ENCODE measurements at places on chromosomes 5 and 9.
A peak's percentile ranks its signal among the peaks of the same experiment; 100 is the strongest.

GRCh38 chr9:104863180-104863883 is 64.6 kb downstream of the ABCA1 start:
- DNase-seq: peak; percentile 8

DNA sequence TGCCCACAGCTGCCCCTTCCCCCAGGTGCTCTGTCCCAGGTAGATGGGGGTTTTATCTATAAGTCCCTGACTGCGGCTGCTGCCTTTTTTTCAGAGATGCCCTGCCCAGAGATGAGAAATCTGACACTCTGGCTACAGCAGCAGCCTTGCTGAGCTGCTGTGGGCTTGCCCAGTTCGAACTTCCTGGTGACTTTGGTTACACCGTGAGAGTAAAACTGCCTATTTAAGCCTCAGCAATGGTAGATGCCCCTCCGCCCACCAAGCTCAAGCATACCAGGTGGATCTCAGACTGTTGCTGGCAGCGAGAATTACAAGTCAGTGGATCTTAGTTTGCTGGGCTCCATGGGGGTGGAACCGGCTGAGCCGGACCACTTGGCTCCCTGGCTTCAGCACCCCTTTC is 56.8 kb downstream of the MINAR2 start:
- no peak for DNase-seq

DNA sequence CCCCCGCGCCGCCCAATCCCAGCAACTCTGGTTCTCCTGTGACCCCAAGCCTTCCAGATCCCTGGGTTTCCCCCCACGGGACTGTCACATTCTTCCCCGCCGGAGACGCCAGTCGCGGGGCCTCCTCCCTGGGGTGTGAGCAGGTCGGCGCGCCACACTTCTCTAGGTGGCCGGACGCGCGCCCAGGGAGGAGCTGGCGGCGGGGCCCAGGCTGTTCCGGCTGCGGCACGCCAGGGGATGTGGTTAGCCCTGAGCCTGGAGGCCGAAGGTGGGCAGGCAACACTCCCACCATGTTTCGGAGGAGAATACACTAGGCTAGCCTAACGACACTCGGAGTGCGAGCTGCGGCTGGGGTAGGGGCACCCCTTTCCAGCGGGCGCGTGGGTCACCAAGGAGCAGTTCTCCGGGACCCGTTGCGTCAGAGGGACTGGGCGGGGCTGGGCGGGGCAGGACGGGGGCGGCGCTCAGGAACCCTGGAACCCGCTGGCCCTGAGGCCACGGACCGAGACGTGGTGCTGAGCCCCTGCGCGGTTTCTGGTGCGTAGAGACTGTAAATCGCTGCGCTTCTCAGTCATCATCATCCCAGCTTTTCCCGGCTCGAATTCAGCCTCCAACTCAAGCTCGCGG is at the start of gene SLC27A6:
Gene SLC27A6, plus strand, starts transcription at position 478 of the 627 bp plus-strand sequence. CDS start 650 bp downstream, outside the sequence.
- peak; percentile 4 for DNase-seq

DNA sequence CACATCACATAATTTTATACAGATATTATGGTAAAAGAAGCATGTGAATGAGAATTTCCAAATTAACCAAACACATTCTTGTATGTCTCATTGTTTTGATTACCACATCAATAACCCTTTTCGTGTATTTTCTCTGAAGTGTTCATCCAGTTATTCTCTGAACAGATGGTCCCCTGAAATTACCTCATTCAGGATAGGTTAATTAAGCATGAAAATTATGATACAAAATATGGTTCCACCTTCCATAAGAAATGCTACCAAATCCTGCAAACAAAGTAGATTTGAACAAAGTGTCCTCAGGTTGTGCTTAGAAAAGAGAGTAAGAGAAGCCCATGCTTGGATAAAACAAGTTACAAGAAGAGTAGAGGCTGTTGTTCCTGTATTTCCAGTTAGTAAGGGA is 83.1 kb upstream of the LMNB1 start:
- DNase-seq: no peak

DNA sequence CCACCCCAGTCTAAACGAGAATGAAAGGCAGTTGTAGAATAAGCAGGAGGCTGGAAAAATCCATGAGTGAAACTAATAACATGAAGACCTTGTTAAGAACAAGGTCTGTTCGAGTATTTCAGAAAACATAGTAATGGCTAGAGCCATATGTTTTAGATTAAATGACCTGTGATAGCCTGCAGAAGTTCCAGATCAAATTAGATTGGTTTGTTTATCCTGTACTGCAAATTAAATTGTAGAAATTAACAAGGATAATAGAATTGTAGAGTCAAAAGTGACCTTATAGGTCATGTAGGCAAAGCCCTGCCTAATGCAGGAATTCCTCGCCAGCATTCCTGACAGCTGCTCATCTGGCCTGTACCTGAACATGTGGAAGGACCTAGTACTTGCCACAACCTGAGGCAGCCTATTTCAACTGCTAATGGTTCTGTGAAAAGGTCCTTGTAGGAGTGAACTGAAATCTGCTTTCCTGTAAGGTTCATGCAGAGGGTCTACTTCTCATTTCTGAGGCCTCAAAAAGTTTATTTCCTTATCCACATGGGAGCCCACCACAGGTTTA is 17.2 kb downstream of the LIX1 start:
- DNase-seq: no peak

GRCh38 chr9:91885746-91886413 is 64.1 kb downstream of the ROR2 start:
- DNase-seq: no peak

DNA sequence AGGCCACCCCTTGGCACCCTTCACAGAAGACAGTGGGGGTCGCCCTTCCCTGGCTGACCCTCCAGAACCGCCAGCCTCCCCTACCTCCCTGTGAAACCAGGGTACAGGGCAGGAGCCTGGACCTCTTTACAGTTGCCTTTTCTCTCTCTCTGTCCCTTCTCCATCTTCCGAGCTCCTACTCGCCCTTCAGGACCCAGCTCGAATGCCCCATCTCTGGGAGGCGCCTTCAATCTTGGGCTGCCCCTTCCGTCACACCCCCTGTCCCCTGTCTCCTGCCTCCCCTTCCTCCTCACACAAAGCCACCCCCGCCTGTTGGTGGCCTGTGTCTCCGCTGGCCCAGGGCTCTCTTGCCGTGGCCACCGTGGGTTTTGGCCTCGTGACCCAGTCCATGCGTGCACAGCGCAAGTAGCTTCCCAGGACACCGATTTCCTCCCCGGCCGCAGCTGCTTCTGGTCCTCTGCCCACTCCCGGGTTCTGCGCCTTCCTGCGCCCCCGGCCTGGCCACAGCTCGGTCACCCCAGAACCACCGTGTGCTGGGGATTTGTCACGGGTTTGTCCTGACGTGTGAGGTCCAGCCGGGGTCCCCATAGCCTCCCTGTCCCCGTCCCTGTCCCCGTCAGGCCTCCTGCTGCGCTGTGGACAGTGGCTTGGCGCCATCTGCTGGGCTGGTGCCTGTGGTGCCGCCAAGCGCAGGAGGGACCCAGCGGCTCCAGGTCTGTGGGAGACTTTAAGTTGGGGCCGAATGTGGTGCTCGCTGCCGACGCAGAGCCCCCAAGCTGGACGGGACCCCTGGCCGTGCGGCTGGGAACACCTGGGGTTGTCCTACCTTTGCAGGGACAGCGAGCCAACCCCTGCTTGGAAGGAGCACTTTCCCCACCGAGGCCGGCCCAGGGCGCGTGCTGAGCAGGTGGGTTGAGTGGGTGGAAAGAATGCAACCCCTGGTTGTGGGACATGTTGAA is 4.0 kb upstream of the TMEM250 start:
- peak; percentile 57 for DNase-seq

GRCh38 chr5:75034137-75034739 is 18.1 kb downstream of the GCNT4 start:
- no peak for DNase-seq

DNA sequence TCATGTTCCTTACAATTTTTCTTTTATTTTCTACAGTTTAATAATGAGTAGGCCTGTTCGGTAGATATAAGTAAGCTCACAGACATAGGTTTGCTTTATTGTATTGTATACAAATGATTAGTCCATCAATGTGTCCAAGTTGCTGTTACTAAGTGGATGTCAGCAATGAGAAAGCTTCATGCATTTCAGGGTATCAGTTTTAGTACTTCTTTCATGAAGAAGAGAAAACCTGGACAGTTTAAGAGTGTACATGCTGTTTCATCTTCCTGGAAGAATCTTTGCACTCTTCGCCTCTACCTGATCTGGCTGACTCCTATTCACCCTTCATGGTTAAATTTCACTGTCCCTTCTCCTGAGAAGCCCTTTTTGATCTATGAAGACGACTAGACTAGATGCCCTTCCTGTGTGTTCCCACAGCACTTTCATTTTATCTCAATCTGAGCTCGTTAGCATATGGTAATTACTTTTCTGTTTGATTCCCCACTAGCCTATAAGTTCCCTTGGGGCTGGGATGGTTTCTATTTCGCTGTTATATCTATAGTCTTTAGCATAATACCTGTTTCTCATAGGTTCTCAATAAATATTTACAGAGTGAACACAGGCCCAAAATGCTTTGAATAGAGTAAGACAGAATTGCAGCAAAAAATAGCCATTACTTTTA is 70.7 kb downstream of the CETN3 start:
- DNase-seq: no peak

GRCh38 chr5:52134013-52134650 is 653.6 kb upstream of the ITGA1 start:
- DNase-seq: no peak

- no peak for DNase-seq
These were observed 382.9 kb downstream of the TMEM232 start for GRCh38 chr5:110343616-110344015.

DNA sequence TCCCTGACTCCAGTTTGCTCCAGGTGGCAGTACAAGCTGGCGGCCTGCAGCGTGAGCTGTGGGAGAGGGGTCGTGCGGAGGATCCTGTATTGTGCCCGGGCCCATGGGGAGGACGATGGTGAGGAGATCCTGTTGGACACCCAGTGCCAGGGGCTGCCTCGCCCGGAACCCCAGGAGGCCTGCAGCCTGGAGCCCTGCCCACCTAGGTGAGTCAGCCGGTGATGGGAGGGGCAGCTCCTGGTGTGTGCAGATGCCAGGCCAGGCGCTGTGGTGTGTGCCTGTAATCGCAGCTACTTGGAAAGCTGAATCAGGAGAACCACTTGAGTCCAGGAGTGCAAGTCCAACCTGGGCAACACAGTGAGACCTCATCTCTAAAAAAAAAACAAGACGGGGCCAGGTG is 10.0 kb upstream of the CACFD1 start:
- DNase-seq: no peak

GRCh38 chr9:129617167-129617566 is 3.7 kb downstream of the C9orf50 start:
- DNase-seq: peak; percentile 19

- DNase-seq: no peak
These were observed 217.4 kb downstream of the DMRT2 start for GRCh38 chr9:1267581-1267980.

DNA sequence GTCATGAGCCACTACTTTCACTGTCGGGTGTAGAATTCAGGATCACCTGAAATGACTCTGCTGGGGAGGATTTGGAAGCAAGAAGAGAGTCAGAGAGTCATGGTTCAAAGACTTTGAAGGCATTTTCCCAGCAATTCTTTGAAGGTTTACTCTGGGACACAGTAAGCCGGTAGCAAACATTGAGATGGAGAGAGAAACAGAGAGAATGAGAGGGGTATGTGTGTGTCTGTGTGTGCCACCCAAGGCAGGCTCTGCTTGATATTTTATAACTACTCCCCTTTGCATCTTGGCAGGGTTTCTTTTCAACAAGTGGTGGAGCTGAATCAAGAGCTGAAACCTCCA is 89.8 kb downstream of the ANKRD55 start:
- no peak for DNase-seq

- DNase-seq: no peak
These were observed 51.8 kb upstream of the TLE1 start for GRCh38 chr9:81741103-81741502.

GRCh38 chr5:67289763-67290521 is 93.3 kb upstream of the CD180 start:
- no peak for DNase-seq

DNA sequence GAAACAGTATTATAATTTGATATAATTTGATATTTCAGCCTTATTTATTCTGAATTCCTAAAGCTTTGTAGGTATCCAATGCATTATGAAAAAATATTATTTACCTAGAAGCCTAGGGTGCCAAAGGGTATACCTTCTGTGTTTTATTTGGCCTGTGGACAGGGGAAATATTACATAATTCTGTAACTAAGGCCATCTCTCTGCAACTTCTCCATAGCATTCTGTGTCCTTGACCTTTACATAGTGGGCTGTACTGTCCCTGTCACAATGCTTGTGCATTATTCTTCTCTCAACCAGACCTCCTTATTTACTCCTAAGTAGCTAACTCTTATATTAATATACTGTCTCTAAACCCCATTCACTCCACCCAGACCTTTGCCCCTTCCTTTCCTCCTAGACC is 57.0 kb upstream of the RANBP6 start:
- DNase-seq: no peak

DNA sequence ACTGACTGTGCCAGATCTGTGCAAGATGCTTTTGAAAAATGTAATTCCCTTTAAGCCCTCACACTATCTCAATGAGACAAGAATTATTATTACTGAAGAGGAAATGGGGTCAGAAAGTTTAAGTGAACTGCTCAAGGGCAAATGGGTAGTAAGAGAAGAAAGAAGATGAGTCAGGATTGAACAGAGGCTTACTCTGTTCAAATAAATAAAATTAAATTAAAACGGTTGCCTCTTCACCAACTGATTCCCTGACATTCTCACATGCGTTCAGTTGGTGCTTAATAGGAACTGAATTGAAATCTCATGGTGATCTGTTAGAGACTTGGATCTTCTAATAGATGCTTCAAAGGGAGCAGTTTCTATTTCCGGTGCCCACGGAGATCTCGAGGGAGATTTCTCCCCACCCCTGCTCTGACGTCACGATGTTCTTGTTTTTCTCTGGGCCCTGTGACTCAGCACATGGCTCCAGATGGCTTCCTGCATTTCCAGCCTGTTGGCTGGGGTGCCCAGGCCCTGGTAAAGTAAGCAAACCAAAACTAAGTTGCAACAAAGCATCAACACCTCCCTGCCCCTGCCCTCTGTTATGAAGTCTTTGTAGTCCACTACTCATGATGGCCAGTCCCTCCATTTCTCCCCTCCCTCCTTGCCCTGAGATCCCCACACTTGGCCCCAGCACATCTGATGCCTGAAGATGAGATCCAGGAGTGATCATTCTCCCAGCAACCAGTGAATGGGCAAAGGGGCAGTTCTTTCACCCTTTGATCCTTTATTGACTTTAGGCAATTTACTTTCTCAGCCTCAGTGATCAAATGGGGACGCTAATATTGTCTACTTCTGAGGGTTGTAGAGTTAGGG is 106.1 kb upstream of the CPEB4 start:
- no peak for DNase-seq

DNA sequence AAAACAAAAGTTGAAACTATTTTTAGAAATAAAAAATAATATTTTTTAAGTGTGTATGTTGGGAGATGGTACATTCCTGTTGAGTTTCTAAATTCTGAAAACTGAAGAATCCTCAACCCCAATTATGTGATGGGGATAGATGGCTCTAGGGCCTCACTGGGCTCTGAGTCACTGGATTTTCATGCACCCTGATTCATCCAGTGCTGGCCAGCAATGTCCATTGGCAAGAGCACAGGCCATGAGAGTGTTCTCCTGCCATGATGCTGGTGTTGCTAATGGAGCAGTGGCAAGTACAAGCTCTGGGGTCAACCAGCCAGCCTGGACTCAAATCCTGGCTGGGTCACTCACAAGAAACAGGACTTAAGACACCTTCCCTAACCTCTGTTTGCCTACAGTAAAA is 23.3 kb downstream of the SMIM23 start:
- no peak for DNase-seq

- no peak for DNase-seq
These were observed 363.2 kb downstream of the OSTF1 start for GRCh38 chr9:75451505-75451904.
